T47D (cell line): ENCODE measurements at places on chromosomes 1 and 21.

DNA sequence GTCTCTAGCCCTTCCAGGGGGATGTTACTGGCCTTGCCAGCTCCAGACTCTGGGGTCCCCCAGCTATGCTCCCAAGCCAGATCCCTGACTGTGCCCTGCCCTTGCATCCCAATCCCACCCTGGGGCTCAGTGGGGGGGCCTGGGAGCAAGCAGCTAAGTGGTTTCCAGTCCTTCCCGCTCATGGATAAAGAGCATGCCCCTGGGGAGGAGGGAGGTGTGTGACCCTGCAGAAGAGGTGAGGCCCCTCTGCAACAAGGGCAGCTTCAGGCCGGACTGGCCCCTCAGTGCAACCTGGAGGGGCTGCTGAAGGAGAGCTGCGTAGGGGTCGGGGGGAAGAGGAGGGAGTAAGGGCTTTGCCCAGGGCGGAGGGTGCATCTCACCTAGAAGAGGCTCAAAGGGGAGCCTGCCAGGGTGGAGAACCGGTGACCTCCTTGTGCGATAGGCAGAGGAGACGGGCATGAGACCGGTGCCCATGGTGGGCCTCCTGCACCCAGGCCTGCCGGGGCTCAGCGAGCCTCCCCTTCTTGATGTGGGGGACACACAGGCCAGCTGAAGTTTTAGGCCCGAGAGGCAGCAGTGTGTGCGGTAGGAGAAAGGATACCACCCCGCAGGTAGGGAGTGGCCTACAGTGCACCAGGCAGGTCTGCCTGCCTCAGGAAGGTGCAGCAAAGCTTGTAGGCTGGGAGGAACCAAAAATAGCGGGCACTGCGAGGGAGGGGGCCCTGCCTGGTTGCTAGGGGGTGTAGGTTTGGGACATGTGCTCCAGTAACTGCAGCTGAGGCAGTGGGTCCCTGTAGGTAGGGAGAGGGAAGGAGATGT, 3.1 kb downstream of the OBSCN start:
- DNase-seq = no peak

DNA sequence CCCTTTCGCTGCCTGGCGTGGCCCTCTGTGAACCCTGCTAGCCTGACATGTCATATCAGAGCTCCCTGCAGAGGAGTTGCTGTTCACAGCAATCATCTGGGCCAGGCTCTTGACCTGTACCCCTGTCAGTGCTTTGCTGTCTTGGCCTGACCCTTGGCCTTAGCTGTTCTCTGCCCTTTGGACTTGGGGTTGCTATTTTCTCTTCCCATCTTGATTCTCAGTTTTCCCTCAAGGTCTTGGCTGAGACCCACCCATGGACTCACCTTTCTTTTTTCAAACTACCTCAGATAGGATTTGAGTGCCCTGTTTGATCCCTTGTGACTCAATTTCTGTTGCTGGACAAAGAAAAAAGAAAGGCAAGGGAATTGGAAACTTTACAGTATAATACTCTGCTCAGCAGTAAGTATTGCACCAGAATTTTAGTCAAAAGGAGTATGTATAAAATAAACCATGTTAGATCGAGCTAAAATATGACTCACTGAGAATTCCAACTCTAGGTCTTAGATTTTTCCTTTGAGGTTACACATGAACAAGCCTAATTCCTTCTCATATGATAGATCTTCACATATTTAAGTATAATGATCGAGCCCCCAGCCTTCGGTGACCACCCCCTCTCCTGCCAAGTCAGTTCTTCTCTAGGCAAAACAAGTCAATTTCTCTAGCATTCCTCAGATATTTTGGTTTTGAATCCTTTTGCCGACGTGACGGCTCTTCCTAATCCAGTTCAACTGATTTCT, 110.5 kb downstream of the NGF start:
- DNase-seq = no peak

GRCh38 chr21:46185716-46186115, 1.5 kb upstream of the SPATC1L start:
- DNase-seq = no peak

- DNase-seq = no peak
These were observed 29.7 kb downstream of the MYSM1 start for GRCh38 chr1:58670181-58670580.

DNA sequence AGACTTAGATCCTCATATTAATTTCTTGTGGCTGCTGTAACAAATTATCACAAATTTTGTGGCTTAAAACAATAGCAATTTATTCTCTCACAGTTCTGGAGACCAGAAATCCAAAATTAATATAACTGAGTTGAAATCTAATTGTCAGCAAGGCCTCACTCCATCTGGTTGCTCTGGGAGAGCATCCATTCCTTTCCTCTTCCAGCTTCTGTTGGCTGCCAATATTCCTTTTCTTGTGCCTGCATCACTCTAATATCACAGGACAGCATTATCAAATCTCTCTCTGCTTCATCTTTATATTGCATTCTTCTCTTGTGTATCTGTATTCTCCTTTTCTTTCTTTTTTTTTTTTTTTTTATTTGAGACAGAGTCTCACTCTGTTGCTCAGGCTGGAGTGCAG, 9.3 kb downstream of the SLC35A3 start:
- no peak for DNase-seq

GRCh38 chr1:214155987-214156625, 124.9 kb upstream of the SMYD2 start:
- DNase-seq = no peak

GRCh38 chr1:192557841-192558595, 17.6 kb upstream of the RGS1 start:
- DNase-seq = no peak
